ENCODE measurements at places on chromosomes 12 and 14.

- DNase-seq: no peak
Observed at GRCh38 chr12:71772735-71773134, 18.1 kb downstream of the RAB21 start.

DNA sequence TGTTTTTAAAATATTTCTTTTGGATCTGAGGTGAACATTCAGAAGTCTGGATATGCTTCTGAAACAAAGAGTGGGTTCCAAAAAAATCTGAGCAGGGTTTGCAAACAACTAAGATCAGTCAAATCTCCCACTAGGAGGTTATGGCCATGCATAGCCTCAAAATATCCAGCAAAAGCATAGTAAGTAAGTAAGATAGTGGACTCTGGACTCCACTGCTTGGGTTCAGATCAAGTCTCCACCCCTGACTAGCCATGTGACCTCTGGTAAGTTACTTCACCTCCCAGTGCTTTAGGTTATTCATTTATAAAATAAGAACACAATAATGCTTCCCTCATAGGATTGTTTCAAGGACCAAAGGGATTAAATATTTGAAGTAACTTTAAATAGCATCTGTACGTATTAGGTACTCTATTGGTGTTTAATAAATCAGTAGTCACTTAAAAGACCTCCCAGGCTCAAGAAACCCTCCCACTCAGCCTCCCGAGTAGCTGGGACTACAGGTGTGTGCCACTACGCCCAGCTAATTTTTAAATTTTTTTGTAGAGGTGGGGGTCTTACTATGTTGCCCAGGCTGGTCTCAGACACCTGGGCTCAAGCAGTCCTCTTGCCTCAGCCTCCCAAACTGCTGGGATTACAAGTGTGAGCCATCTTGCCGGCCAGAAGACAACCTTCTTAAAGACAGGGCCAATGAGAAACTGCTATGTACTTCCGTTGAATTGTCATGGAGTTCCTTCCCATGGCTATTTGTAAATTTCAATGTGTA is 95.7 kb upstream of the SOX5 start:
- no peak for DNase-seq

DNA sequence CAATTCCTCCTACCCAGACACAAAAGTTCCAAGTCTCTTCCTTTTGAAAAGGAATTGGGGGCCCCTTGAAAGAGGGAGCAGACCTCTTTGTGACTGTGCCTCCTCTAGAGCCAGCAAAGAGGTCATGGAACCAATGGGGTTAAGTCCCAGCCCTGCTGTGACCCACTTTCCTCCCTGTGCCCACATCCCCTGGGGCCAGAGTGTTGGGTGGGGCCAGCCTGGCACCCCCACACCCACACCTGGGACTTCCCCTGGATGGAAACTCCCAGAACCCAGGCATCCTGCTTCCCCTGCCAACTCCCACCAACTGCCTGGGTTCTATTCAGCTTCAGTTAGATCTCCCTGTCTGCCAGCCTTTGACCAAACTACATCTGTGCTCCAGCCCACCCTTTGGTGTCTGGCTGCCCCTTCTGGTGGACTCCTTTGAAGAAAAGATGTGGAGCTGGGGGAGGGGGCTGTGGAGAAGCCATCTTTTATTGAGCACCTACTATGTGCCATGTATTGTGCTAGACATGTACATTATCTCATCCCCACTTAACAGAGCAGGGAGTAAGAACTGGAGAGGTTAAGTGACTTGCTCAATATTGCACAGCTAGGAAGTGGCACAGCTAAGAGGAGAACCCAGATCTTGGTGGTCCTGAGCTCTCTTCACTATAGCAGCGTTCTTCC is 4.6 kb upstream of the RARG start:
- DNase-seq: peak; percentile 84

DNA sequence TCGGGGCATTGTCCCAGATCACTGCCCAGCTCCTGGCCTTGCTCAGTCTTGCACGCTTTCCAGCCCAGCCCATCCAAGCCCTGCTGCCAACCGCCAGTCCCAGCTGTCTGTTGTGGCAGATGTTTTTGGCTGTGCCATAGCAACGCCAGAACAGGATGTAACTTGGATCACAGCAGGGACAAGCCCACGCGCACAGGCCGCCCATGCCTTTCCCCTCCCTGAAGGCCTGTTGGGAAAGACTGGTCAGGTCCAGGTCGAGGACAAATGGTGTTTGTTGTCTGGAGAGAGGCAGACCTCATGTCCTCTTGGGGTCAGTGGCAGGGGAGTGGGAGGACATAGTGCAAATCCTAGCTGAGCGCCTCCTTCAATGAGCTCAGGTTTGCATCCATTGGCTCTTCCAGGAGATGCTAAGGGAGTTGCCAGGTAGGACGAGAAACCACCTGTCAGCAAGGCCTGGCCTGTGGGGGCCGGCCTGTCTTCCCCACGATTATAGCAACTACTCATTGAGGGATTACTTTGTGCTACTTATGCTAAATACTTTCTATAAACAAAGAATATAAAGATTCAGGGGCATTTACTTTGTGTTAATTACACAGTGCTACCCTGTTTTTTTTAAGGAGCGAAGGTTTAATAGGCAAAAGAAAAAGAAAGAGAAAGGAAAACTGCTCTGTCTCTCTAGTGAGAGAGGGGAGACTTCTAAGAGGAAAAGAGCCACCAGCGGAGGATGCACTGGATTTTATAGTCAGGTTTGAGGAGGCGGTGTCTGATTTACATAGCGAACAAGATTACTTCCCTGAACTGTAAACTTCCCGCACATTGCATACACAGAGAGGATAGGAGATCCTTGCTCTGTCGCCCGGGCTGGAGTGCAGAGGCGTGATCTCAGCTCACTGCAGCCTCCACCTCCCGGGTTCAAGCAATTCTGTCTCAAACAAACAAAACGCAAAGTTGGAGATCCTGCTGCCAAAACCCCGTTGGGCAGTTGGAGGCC is 42.8 kb upstream of the CORO1C start:
- DNase-seq: no peak

DNA sequence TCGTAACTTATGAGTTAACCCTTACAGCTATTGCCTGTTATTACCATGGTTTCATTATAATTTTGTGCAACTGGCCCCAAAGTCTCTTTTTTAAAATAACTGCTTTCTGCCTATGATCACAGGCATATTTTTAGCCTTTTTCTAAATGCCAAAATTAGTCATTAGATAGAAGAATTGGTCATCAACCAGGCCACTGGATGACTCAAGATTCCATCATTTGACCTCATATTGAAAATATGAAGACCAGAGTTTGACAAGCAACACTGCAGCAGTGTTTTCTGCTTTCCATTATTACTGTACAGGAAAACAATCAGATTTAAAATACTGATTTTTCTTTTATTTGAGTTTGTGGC is 54.7 kb upstream of the OTOGL start:
- DNase-seq: no peak

DNA sequence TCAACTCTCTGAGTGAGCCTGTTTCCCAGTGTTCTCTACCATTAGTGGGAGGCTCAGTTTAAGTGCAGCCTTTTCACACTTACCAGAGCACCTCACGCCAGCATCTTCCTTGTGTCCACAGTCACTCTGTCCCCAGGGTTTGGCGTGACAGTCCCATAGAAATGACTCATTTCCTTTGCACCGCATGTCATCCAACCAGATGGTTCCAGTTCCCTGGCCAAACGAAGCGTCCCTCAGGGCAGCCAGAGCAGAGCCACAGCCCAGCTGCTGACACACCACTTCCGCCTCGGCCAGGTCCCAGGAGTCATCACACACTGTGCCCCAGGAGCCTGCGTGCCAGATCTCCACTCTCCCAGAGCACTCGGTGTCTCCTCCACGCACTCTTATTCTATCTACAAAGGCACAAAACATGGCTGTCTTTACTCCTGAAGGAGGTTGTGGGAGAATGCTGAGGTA is 65.4 kb downstream of the ACSM4 start:
- no peak for DNase-seq

DNA sequence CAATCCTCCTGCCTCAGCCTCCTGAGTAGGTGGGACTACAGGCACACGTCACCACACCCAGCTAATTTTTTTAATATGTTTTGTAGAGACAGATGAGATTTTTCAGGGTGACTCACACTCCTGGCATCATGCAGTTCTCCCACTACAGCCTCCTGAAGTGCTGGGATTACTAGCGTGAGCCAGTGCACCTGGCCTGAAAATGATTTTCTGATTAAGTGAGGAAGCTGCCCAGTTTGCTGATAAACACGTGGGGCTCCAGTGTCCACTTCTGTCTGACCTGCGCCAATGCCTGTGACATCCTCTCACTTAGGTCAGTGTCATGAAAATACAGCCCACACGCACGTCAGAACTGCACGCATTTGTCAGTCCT is 37.0 kb upstream of the SFSWAP start:
- DNase-seq: no peak

DNA sequence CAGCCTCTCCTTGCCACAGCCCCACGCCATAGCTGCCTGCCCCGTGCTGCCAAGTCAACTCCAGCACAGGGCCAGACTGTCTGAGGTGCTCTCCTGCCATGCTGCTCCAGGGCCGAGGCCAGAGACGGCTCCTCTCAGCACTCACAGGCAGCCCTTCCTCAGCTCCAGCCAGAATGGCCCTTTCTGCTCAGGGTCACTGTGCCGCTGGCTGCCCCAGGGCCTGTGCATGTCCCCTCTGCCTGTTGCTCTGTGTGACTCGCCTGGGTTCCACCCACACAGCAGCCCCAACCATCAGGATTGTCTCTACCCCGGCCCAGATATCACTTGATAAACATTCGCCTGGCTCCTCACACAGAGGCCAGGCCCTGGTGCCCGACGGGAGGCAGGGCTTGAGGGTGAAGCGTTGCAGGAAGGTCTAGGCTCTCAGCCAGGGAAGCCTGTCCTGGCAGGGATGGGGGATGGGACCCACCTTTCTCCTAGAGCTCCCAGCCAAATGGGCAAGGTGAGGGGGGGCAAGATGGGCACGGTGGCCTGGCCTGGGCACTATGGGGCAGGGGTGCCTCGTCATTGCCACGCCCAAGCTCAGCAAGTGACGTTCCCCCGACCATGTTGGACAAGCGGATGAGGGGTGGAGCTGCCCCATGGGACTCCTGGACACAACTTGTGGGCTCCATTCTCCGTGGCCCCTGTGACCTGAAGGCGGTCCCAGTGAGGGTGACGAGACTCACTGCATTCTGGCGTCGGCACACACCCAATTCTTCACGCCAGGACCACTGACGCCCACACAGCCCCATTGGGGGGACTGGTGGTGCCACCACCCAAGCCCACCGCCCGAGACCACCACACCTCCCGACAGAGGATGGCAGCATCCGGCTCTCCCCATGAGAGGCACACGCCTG is 27.4 kb upstream of the BTBD6 start:
- no peak for DNase-seq

- no peak for DNase-seq
Observed at GRCh38 chr12:39006286-39006685, 100.9 kb upstream of the CPNE8 start.

DNA sequence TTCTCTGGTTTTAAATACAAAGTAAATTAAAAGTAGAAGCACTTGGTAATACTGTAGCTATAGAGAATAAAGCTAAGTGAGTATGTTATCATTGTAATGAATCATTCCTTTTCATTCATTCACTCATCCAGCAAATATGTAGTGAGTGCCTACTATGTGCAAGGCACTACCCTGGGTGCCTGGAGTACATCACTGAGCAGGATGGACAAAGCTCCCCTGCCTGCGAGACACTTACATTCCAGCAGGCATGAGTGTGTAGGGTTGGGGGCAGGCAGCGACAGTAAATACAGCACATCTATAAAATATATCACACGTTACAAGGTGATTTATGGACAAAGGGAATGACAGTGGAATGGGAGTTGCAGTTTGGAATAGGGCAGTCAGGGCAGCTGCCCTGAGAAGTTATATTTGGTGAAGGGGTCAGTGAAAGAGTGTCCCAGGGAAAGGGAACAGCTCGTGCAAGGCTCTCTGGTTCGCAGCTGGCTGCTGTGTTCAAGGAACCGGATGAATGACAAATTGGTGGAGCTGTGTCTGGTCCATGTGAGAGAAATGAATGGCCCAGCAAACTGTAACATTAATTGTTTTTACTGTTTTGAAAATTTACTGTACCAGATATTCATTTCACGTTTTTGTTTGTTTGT is 159.6 kb downstream of the CRADD start:
- no peak for DNase-seq

GRCh38 chr12:84644908-84645307 is 267.7 kb downstream of the SLC6A15 start:
- DNase-seq: no peak

DNA sequence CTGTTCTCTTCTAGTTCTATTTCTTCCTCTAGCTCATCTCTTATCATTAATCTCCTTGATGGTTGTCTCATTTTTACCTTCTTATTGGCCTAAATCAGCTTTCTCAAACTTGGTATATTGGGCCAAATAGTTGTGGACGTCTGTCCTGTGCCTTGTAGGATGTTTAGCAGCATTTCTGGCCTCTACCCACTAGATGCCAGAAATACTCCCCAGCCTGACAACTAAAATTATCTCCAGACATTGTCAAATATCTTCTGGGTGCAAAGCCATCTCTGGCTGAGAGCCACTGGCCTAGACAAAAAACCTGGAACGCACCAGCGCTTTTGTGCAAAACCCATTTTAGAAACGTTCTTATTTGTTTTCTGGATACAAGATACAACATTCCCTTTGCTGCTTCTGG is 38.8 kb upstream of the LRRC10 start:
- no peak for DNase-seq

- DNase-seq: no peak
Observed at GRCh38 chr12:26212396-26212795, 17.0 kb downstream of the SSPN start.

DNA sequence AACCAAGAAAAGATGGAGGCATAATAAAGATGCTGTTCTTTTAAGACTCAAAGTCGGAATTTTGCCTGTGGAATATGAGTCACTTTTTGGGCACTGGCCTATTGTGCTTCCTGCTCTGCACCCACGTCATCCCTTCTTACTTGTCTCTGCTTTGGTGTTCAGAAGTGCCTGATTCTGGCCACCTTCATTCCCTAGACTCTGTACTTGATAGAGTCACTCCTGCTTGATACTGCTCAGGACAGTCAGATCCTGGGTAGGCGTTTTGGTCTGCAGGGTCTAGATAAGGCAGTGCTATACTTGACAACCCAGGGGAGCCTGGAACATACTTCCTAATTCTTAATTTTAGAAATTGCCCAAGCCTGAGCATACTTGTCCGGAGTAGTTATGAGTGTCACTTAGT is 1.9 kb downstream of the LRRK2 start:
- DNase-seq: no peak

- DNase-seq: no peak
Observed at GRCh38 chr12:96408993-96409392, 8.8 kb upstream of the CDK17 start.

DNA sequence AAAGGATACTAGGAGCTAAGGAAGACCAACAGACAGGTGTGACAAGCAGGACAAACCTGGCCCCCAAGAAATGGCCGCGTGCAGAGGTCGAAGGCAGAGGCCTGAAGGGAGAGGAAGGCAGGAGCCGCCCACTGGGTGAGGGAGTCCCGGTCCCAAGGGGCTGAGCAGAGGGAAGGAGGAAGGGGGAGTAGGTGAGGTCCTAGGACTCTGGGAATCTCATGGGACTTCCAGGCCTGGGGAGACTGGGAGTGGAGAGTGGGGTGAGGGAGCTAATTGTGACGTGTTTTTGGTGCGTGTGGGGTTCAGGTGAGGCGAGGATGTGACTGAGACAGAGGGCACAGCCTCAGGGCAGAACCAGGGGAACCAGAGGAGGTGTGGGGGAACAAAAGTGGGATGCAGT is 11.7 kb upstream of the FLVCR2 start:
- DNase-seq: no peak
